ENCODE measurements at places on chromosomes 4 and X.

DNA sequence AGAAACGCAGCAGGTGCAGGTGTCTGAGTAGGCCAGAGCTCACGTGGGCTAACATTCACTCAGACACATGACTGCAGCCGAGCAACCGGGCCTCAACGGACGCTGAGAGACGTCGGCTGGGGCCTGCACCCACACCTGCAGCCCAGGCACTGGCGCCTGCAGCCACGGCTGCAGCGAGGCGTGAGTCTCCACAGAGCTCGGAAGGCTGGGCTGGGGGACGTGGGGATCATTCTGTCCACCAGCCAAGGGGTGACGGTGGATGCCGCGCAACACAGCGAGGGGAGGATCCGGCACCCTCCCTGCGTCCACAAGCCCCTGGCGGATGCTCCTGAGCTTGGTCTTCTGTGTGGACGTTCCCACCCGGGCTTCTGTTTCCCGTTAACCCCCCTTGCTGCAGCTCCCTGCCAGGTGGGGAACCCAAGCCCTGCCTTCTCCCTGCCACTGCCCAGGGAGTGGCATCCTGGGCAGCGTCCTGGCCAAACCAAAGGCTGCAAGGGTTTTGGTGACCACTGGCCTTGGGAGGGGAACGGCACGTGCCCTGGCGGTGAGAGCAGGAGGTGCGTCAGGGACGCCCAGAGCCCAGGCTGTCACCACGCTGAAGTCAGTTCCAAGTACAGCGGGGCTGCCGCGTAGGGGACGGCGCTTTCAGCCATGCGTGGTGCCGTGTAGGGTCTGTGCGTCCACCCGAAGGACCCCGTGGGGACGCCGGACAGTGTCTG, 16.3 kb downstream of the PPP2R3B start:
- no peak for DNase-seq

DNA sequence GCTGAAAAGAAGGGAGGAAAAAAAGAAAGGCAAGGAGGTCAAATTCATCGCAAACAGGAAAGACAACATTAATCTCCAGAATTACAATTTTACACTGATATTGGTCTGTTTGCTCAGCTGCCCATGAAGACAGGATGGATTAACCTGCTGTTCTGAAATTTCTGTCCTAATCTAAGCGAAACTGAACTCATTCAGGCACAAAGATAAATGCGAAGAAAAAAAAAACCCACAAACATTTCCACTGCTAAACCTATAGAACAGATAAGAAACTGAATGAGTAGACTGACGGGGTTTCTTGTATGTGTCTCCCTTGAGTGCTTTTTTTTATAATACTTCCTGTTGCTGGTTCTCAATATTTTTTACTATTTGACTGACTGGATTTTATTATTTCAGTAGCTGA, 251.8 kb upstream of the FTHL17 start:
- no peak for DNase-seq

DNA sequence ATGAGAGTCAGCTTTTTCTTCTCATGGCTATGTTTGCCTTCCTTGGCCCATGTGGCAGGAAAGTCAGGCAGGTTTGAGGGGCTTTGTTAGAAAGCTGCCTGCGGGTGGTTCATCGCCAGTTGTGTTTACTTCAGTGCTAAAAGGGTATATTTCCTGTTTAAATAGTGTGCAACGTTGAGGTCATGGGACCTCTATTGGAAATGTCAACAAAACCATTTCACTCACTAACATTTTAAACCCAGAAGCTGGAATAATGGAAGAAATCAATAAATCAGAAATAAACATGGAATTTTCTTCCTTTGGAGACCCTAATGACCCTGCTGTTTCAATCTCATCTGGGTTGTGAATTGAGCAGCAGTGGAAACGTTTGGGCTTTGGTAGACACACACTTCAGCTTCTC, 185.8 kb downstream of the ANKRD50 start:
- no peak for DNase-seq

- DNase-seq, result no peak
These were observed 449.8 kb upstream of the SMIM31 start for GRCh38 chr4:164304101-164304639.

DNA sequence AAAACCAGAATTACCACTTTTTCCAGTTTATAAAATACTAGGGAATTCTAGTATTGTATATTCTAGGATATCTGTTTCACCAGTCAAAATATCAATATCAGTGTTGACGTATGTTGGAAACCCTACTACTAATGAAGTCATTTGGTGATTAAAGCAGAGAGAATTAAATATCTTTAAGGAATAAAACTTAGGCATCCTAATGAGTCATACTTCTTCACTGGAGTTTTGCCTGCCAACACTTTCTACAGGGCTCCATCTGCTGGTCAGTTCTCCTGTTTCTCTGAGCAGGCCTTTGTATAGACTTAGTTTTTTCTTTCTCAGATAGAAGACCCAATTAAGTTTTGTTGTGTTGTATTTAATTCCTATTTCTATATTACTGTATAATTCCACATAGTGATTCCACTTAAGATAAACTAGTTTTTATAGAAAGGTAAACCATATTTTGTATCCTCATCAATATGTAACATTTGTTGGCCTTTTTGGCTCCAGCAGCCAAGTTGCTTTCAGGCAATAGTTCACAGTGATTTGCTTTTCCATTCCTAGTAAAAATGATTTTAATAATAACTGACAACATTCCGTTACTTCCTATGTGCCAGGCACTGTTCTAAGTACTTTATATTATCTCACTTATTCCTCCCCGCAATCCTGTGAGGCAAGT, 3.5 kb downstream of the AP1AR start:
- peak; percentile 79 for DNase-seq

GRCh38 chrX:80765220-80765625, 44.5 kb downstream of the BRWD3 start:
- DNase-seq, result no peak

DNA sequence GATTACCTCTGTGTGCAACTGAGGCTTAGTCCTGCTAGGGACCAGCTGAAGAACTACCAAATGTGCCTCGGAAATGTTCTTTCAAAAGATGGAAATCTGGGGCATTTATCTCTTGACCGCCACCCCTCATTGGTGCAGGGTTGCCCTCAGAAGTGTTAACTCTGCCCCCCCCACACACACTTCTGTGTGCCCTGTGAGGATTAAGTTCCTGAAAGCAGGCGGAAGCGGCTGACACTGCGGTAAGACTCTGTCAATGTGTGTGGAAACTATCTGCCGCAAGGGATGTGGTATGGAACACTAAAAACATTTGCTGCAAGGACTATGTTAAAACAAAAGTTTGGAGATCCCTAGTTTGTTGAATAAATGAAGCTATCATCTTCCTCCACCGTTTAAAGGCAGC, 106.9 kb upstream of the NDP start:
- no peak for DNase-seq

- DNase-seq, result no peak
These were observed 117.6 kb upstream of the ATOH1 start for GRCh38 chr4:93710847-93711430.

- no peak for DNase-seq
These were observed 202.3 kb upstream of the NEIL3 start for GRCh38 chr4:177107288-177107921.

- DNase-seq, result no peak
These were observed 11.3 kb downstream of the MAGEA1 start for GRCh38 chrX:153190381-153190780.

Data from suppressor macrophage treated with lipopolysaccharide for 4 hours (primary cell).